ENCODE measurements at places on chromosomes 7 and 10.

DNA sequence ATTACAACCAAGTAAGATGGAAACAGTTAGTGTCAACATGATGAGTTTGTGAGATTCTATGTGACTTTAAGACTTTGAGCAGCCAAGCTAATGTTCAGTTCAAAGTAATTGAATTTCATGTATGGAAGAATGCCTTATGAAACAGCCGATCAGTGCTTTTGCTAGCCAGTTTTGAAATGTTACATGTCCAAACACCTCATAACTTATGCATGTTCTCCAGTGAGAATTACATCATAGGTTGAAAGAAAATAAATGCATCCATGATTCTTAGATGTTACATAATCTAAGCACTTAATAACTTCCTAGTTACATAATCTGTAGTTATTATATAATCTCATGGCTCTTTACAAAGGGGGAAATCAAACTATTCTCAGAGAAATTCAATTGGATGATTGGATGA lies 211.3 kb downstream of the BICC1 start:
- no peak for DNase-seq

DNA sequence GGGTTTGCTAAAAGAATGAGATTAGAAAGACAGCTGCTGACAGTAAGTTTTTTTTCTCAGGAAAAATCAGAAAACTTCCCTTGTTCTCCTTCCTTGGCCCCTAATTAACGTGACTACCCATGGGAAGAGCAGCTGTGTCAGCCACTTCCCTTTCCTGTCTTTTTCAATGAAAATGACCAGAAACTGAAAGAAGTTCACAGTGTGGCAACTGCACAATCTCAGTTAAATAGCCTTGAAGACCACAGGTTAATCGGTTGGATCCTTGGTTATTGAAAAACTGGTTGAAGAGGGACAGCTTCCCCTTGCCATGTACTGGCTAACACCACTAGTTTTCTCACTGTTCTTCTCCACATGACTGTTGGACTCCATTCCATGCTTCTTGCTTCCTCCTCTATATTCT lies 148.8 kb upstream of the AGR3 start:
- no peak for DNase-seq

DNA sequence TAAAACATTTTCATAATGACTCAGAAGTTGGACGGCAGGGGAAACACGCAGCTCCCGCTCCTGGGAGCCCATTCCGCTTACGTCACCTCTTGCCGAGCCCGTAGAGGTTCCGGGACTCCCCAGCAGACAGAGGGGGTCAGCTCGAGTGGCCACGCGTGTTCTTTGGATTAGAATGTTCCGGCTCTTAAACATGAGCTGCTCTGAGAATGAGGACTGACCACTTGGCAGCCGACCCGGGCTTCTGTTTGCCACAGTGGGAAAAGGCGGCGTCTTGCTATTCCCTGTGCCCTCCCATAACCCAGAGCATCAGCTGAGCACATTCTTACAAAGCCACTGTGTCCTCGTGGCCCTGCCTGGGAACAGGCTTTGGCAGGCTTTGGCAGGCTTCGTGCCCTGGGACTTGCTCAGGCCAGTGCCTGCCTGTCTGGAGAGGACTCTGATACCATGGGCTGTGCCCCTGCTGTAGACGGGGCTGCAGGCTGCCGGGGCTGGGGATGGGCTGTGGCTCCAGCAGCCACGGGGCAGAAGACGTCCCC lies 40.1 kb downstream of the PFKP start:
- DNase-seq: peak; percentile 70

DNA sequence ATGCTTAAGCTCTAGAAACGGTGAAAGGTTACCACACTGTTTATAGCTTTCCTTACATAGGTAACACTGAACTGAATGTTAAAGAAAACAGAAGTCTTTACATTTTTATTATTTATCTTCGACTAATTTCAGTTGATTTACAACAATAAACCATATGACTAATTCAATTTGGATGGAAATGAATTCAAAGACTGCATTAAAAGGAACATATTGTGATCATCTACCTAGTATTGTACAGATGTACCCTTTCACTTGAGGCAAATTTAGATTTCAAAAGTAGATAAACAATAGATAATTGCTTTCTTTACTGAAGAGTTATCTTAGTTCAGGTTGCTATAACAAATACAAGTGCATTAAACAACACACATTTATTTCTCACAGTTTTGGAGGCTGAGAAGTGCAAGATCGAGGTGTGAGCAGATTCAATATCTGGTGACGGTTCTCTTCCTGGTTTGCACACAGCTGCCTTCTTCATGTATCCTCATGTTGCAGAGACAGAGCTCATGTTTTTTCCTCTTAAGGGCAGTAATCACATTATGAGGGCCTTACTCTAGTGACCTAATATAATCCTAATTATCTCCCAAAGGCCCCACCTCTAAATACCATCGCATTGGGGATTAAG lies 15.0 kb upstream of the ARMC3 start:
- DNase-seq: no peak

DNA sequence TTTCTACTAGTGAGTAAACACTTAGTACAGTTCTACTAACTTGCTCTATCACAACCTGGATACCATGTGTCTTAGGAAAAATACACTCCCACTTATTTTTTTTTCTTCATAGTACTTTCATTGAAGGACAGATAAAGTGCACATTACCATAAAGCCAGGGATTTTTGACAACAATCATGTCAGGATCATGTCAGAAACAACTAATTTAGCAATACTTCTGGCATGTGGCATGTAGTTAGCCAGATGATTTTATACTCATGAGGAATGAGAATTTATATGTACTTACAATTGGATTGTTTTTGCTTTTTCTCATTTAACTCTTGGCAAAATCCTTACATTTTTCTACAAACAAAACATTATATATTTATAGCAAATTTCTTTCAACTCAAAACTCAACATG lies 630.7 kb upstream of the GRM3 start:
- DNase-seq: no peak

All from right forelimb (tissue), 1 donor.